ENCODE measurements at places on chromosomes 2 and 18.

DNA sequence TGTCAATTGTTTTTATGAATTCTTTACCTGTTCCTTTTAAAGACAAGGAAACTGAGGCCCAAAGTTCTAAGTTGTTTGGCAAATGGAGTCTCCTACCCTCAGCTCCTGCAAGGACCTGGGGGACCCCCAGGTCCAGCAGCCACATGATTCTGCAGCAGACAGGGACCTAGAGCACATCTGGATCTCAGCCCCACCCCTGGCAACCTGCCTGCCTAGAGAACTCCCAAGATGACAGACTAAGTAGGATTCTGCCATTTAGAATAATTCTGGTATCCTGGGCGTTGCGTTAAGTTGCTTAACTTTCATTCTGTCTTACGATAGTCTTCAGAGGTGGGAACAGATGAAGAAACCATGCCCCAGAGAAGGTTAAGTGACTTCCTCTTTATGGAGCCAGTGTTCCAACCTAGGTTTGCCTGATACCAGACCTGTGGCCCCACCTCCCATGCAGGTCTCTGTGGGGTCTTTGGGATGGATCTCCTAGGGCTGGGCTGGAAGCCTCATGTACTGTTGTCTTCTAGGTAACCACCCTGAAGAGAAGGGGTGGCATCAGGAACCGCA, 5.6 kb upstream of the CENPA start:
- DNase-seq = no peak

GRCh38 chr2:120670371-120670770, 65.3 kb upstream of the GLI2 start:
- no peak for DNase-seq

DNA sequence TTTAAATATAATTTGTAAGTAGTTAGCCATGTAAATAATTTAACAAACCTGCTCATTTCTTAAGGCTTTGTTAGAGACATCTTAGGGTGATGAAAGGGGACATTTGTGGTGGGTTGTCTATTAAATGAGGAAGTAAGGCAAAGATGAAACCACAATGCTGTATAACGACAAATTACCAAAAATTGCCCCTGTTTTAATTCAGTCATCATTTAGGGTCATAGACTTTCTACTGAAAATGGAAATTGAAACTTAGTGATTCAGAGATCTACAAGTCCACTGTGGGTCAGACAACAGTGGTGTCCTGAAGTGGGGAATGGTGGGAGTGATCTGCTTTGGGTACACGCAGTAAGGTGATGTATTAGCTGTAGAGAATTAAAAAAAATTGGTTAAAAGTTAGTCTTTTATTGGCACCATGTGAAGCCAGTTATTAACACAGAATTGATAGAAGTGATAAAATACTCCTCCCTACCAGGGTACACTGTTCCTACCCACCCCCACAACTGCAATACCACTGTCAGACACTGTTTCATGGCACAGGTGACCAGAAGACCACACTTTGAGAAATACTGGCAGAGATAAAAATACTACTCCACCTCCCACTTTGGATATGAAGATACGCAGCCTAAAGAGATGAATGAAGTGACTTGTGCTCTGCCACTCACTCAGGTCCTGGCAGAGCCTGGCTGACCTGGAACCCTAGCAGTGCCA, 13.4 kb downstream of the CERS6 start:
- no peak for DNase-seq

DNA sequence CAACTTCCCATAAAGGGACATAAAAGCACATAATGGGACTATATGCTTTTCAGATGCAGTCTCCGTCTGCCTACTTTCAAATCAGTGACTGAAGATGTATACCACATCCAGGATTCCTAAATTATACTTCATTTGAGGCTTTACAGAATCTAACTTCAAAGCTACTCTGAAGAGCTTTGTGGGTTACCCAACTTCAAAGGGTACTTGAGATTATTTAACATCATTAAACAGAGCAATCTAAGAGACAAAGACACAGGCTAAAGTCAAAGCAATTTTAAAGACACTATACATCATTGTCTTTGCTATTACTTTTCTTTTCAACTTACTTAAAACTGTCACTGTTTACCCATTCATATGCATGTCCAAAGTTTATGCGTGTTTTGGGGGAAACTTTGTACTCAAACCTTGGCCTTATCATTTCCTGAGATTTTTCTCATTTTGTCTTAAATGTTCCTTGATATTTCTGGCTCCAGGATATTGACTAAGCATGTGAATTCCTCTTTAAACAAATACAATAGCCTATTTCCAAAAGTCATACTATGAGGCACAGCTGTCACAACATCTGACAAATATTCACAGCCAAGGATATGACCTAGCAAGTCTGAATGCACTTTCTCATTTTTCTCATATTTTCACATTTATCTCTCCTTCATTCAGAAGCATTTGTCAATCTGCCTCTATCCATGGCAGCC, 1985.1 kb upstream of the PIK3C3 start:
- peak; percentile 51 for DNase-seq

DNA sequence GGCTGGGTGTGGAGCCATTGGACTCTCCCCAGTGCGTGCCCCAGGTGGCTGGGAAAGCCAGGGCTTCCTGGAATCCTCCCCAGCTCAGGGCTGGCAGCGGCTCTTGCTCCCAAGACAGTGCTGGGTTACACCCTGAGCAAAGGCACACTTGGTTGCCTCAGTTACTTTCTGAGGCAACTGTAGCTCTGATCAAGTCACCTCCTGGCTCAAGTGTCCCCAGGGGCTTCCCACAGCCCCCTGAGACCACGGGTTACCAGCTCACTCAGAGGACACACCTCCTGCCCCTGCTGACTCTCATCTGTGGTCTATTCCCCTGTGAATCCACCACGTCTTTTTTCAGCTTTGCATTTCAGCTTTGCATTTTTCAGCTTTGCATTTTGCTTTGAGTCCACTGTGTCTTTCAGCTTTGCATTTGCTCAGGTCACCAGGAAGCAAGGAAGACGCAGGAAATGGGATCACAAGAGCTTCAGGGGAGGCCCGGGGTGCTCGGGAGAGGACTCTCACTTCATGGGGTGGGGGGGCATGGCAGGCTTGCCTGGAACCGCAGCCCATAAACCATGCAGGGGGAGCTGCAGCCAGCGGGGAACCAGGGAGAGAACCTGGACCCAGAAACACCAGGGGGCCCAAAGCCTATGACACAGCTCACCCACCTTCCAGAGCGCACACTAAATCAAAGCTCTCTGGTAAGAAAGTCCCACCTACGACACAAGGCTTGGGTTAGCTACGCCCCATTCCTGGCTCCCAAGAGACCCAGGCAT, 138.0 kb upstream of the ASB18 start:
- no peak for DNase-seq

DNA sequence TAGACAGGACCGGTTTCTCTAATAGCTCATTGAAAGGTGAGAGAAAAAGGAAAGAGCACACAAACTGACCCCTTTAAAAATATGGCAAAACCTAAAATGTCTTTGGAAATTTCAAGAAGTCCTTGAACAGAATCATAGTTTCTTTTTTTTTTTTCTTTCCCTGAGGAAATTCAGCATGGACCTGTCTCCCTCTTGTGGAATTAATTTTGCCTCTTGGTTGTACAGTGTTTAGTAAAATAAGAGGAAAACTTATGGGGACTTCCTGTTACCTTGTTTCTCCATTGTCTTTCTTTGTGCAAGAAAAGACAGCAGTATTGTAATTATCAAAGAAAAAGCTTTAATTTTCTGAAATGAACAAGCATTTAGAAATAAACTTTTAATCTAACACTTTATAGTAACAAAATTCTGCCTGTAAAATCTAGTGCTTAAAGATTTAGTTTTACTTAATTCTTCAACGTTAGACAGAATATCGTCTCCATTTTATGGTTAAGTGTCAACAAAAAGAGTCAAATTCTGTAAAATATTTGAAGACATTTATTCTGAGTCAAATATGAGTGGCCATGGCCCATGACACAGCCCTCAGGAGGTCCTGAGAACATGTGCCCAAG, 176.3 kb upstream of the NABP1 start:
- peak; percentile 31 for DNase-seq

DNA sequence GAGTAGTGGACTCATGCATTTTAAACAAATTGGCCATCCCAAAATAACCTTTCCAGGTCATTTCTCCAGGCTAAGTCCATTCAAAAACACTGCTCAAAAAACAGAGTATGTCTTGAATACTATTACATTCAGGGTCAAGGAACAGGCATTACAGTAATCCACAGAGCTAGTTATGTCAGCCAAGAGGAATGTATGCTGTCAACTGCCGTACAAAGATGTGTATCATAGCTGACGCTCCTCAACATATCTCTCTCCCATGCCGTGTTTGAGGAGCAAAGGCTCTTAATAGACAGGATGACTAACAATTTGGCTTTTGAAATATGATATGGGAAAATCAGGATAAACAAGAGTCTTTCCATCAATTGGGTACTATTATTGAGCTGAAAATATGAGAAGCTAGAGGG, 68.8 kb upstream of the KCTD1 start:
- DNase-seq = peak; percentile 24

DNA sequence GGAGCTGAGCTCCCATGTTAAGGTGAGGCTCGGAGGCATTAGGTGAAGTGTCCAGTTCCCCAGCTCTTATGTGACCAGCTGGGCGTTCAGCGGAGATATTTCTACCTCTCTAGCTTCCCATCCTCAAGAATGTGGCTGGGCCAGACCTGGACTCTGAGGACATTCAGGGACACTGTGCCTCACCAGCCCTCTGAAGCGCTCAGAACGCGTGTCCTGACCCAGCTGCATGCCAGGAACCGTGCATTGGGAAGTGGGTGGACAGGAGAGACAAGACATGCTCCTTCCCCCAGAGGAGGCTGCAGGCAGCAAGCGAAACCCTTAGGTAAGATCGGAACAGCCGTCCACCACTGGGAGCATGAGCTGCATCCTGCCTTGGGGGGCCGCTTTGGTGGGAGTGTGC, 38.0 kb upstream of the GPAT2 start:
- DNase-seq = no peak

DNA sequence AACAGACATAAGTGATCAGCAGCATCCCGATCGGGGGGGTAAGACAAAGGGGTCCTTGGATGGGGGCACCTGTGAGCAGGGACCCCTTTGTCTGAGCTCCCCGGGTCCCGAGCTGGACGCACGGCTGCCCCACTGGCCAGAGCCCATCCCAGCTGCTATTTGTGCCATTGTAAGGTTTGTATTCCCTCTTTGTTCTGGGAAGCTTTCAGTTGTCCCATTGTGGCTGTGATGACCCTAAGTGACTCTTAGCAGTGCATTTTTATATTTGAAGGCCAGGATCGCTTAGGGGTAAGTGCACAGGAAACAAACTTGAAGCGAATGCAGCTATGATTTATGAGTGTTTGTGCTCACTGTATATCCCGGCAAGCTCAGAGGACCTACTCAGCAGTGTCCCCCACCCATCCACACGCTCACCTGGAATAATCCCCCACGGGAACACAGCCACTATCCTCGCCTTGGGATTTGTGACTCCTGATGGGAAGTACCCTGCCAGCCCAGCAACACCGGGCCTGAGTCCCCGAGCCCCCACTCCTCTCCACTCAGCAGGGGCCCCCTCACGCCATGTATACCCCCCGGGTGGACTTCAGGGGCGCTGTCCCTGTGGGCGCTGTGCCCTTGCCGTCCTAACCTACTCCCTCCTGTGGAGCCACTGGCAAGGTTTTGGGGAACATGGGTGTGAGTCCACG, 80.1 kb downstream of the MBP start:
- no peak for DNase-seq

- no peak for DNase-seq
Measured at GRCh38 chr18:50159654-50160046, 35.3 kb downstream of the MYO5B start.

DNA sequence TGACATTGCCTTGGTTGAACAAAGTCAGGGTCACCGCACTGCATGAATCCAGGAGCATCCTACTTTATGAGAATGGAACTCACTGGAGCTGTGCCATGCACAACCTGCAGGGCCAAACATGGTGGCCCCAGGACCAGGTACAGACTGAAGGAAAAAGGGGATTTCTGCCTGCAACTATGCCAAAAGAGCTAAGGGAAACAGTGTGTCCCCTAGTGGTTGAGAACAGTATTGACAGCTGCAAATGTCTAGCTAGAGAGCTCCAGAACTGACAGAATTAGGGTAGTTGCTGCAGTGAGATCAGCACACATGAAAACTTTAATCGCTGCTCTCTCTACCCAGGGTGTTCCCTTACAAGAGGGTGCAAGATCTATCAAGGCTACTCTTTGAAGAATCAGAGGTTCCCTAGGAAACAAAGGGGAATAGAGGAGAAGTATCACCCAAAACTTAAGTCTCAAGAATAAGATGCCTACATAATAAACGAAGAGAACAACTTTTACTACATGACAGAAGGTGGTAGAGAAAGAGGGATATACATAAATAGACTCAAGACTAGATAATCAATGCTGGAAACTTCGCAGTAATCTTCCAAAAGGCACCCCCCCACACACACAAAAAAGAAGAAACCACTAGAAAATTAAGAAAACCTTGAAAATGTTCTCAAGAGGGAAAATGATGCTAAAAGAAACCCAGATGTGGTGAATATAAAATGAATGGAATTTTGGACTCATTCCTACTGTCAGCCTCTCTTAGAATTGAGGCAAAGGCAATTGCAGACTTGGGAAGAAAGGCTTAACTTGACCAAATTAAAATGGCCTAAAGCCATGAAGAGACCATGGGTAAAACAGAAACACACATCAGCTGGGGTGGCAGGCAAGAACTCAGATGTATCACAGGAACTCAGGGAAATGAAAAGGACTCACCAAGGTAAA, 43.6 kb upstream of the IHH start:
- DNase-seq = peak; percentile 67

DNA sequence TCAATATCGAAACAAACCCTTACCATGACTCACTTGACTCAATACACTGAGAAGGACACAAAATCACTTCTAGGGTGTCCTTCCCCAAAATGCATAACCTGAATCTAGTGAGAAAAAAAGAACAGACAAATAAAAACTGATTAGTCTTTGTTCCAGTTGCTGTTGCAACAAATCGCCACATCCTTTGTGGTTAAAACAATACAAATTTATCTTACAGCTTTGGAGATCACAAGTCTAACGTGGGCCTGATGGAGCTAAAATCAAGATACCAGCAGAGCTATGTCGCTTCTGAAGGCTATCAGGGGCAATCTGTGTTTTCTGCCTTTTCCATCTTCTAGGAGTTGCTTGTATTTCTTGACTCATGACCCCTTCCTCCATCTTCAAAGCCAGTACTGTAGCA, 541.7 kb downstream of the KCNJ3 start:
- DNase-seq = no peak

DNA sequence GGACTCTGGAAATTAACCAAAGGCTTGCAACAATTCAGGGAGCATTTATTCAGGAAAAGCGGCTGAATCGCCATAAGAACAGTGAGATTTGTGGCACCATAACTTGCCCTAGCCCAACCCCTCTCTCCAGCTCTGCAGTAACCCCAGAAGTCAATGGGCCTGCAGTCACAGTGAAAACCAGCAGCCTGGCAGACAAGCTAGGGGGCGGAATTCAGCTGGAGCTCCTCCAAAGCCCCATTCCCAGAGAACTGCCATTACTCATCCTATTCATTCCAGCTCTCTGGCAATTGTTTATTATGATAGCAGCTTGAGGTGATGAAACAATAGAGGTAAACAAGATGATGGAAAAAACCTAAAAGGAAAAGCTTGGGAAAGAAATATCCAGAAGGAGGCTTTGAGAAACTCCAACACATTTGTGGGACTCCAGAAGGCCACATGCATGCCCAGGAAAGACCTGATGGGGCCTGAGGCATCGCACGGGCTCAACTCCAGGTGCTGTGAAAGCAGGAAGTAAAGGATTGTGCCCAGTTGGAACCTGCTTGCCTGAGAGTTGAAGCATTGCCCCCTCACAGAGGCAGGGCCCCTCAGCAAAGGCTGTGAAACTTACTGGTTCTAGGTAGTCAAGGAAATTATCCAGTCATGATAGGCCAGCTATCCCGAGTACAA, 126.7 kb downstream of the TWIST2 start:
- DNase-seq = peak; percentile 41

Data from SW480 (cell line).